ENCODE measurements at places on chromosomes 2 and 18. TPM values are rescaled to one million over a fixed set of nuclear protein-coding genes. Genes with fewer than 3 reads are reported as not detected.

Gene PLEKHB2
- total RNA-seq = 42.0 TPM

Gene GREB1L
- 12.7 TPM for total RNA-seq

GRCh38 chr2:205699515-205700289, 17.4 kb downstream of the NRP2 start:
- DNase-seq = no peak

- DNase-seq = no peak
Measured at GRCh38 chr2:59947917-59948541, 605.4 kb downstream of the BCL11A start.

DNA sequence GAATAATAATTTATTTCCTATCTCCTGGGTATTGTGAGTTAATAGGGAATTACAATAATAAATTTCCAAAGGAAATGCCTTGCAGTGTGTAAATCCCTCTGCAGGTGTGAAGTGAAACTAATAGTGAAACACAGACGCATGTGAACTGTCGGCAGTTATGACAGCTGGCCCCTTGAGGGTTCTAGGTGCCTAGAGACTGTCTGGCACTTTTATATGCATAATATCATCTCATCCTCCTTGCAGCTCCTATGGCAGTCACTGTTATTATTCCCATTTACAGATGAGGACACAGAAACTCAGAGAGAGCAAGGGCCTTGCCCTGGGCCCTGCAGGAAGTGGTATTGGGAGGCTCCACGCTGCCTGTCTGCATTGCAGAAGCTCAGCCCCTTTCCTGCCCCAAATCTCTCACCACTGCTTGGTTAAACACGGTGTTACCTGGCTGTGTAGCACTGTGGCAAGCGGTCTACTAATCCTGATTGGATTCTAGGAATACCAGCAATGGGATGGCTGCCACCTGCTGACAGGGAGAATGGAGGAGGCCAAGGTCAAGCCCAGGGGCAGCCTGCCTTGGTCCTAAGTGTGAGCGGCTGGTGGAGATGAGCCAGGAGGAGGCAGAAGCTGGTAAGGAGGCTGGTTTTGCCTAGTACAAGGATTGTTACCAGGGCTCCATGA, 32.8 kb upstream of the ACKR3 start:
- no peak for DNase-seq
